ENCODE measurements at places on chromosomes 5 and 9.

DNA sequence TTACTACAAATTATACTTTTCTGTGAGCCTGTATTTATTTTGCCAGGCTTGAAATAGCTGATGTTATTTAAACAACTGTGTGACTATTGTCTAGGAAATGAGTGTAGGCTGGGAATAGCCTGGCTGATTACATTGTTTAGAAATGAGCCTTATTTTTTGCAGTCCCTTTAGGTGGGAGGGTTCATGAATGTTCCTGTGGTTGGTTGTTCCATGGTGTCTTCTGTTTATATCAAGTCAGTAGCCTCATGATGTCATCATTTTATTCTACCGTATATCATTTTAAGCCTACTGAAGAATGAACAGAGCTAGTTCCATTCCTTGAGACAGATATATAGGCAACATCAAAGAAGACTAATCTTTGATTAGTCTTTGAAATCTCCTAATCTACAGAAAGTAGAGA lies 53.1 kb downstream of the MAP1B start:
- peak; percentile 11 for DNase-seq

- no peak for DNase-seq
These were observed 40.0 kb upstream of the RICTOR start for GRCh38 chr5:39114155-39114554.

GRCh38 chr9:77438653-77439052 lies 209.5 kb downstream of the GNA14 start:
- DNase-seq, result no peak

GRCh38 chr9:37036371-37036775 lies 2.3 kb upstream of the PAX5 start:
- no peak for DNase-seq

DNA sequence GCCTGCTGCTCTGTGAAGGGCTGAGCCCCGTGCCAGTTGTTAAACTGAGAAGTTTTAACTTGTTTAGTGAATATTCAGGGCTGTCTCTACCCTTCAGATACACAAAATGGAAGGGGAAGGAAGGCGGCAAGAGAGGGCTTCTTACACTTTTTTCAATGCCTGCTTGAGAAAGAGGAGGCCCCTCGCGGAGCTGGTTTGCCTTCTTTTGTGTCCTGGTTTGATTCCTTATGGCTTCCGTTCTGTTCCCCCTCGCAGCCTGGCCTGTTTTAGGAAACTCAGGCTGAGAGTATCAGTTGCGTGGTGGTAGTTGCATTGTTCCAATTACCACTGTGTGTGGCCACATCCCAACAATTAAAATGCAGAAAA lies 1.0 kb downstream of the FAM53C start:
- peak; percentile 36 for DNase-seq

GRCh38 chr5:125370461-125371205 lies 624.2 kb upstream of the ZNF608 start:
- DNase-seq, result no peak

DNA sequence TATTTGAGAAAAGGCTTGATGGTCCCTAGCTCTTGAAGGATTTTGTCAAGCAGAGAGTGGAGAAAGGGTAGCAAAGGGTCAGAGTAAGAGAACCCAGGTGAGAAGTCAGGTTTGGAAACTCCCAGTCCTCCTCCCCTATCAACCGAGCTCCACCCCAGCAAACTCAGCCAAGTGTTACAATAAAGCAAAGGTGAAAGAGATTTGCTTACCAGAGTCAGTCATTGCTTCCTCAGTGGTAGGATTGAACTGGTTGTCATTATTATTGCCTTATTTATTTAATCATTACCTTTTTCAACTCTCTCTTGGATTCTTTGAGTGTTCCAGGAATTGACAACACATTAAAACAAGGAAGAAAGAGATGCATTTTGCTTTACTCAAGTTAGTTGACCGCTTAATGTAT lies 80.5 kb downstream of the RFK start:
- DNase-seq, result no peak

Data from epithelial cell of esophagus (primary cell).